ENCODE measurements at places on chromosomes 5 and 9.

DNA sequence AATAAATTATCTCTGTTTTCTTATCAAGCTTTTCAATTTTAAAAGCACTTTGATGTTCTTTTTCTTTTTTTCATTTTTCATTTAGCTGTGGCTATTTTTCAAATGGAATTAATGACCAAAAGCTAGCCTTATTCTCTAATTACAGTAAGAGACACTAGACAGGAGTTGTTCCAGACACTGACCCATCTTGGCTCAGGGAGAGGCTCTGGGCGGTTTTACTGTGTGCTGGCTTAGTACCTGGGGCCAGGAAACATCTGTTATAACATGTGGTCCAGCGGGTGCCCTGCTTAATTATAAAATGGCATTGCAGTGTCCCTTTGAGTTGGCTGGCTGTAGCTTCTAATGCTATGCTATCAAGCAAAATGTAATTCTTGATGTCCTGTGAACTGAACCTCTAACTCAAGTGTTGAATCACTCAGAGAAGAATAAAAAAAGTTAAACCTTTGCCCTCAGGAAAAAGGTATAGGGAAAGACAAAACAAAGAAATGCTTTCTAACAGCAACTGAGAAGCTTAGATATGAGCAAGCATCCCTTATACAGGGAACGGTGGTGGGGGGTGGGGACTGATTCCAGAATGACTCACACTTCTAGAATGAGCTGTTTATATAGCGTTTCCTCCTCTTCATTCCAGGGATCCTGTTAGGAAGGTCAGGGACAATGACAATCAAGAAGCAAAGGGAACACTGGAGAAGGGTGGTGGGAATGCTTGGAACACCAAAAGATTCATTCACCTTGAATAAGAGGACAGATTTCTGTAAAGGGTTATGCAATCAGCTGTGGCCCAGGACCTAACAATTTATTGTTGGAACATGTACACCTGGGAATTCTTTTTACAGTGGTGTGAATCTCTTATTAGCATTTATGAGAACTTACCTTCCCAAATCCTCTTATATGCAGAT is 58.7 kb upstream of the NFIB start:
- no peak for DNase-seq

DNA sequence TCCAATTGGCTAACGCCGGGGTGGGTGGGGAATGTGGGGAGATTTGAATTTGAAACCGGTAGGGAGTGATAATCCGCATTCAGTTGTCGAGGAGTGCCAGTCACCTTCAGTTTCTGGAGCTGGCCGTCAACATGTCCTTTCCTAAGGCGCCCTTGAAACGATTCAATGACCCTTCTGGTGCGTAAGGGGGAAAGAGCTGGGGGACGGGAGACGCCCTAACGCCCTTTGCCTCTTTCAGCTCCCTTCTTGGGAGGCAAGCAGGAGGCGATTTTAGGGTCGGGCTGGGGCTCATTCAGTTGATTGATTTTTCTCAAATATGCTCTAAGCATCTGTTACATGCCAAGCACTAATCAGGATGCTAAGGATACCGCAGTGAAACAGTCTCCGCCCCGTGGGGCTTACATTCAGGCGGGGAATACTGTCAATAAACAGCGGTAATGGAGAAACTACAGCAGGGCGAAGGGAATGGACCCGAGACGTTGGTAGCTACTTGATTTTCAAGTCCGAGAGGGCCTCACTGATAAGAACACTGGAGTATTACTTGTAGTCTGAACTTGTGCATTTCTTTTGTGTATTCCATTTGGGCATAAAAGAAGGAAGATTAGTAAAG is at the start of gene HMMR:
Gene HMMR, plus strand, starts transcription at position 71 of the 610 bp plus-strand sequence. Its CDS starts 61 bp downstream, at position 132.
- DNase-seq: no peak

- DNase-seq: no peak
These were observed 339.7 kb downstream of the NTRK2 start for GRCh38 chr9:85009251-85009650.

- no peak for DNase-seq
These were observed 1.0 kb upstream of the PAX5 start for GRCh38 chr9:37034938-37035647.

DNA sequence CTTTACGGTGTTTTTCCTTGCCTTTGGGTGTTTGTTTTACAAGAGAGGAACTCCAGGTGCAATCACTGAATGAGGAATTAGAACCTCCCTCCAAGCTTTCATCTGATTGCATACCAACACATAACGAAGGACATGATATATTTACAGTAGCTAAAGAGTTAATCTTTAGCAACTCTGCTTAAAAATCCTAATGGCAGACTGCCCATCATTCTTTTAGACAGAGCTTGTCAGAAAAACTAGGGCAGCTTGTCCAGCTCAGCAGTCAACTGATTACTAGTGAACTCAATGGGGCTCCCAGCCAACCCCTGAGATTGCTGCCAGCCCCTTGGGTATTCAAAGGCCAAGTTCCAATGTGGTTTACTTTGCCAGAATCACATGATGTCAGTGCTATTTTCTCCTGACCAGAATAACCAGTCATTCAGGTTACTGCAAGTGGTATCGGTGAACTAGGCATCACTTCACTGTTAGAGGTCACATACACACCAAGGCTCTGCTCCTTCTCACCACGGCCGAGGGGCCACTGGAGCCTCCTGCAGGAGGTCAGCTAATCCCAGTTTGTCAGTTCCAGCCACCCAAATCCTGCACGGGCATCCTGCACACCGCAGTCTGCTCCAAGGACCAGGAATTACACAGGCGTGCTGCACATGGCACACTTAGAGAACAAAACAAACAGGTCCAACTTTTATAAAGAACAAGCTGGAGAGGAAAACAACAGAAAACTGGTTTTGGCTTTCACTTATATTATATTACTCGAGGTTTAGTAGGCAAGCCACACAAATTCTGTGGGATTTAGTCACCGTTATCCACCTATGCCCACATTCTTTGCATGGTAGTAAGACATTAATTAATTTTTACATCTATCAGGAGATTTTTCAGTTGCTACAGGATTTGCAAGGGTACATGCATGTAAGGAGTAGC is 62.5 kb downstream of the NFIB start:
- no peak for DNase-seq

GRCh38 chr5:28743025-28743715 is 1704.8 kb upstream of the CDH9 start:
- no peak for DNase-seq

DNA sequence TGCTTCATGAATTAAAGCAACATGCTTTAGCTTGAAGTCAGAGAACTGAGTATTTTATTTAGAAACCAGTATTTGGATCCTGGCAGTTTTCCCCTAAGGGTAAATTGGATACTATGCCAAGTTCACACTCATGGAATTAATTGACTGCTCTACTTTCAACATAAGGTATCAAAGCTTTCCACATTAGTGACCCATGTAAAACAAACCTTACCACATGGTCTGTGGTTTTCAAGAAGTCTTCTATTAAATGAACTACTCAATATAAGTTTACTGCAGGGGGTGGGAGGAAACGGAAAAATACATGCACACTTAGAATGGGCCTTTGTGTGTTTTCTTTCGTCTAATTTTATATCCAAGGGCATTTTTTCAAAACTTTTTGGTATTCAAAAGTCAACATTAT is 232.0 kb upstream of the FBXL7 start:
- no peak for DNase-seq

DNA sequence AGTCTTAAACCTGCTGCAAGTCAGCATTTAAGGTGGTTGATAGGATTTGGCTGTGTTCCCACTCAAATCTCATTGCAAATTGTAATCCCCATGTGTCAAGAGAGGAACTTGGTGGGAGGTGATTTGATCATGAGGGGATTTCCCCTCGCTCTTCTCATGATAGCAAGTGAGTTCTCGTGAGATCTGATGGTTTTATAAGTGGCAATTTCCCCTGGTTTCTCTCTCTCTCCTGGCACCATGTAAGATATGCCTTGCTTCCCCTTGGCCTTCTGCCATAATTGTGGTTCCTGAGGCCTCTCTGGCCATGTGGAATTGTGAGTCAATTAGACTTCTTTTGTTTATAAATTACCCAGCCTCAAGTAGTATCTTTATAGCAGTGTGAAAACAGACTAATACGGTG is 84.3 kb upstream of the SMC2 start:
- no peak for DNase-seq

- DNase-seq: no peak
These were observed 39.5 kb upstream of the TNFSF15 start for GRCh38 chr9:114845373-114845772.

GRCh38 chr9:105975886-105976645 is 281.7 kb downstream of the TMEM38B start:
- no peak for DNase-seq

DNA sequence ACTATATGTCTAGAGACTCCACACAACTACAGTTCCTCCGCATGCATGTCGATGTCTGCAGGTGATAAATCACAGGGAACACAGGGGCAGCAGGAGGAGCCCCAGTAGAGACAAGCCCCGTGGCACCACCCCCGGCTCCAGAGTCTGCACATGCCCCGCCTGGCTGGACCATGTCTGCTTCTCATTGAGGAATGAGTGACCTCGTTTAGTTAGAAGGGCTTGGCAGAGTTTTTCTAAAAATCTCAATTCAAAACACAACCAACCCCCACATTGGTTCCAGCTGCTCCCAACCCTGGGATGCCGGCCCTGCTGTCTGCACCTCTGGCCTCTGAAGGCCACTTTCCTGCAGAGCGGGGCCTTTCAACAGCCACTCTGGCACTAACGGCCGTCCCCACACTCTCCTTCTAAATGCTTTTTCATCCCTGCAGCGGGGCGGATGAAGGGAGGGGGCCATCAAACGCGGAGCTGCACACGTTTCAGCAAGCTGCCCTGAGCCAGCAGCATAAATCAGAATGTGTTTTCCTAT is 106.3 kb downstream of the ROR2 start:
- no peak for DNase-seq

- DNase-seq: no peak
These were observed 72.7 kb downstream of the EPB41L4B start for GRCh38 chr9:109248133-109248581.

DNA sequence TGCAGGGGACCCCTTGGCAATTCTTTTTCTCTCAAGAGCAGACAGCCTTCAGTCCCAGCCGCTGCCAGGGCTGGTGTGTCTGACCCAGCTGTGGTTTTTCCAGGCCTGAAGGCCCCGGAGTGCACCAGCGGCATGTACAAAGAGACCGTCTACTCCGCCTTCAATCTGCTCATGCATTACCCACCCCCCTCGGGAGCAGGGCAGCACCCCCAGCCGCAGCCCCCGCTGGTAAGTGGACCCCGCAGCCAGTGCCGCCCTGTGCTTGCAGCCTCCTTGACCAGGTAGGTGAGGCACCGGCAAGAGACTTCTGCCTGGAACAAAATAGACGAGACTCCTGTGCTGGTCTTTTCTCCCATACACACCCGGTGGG is 1.3 kb downstream of the TCF7 start:
- no peak for DNase-seq

DNA sequence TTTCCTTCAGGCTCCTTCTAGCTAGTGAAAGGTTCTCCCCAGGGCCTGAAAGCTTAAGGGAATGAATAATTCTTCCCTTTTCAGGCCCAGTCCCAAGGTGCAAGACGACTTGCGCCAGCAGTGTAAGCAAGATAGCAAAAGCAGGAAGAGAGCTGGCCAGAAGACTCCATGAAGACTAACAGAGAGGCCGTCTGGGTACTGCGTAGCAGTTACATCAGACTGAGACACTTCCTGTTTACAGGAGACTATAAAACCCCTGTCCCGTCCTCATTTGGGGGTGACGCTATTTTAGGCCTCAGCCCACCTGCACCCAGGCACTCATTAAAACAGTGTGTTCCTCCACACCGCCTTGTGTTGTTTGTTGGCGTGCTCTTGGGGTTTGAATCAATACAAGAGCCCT is 90.7 kb upstream of the MOCS2 start:
- DNase-seq: no peak

DNA sequence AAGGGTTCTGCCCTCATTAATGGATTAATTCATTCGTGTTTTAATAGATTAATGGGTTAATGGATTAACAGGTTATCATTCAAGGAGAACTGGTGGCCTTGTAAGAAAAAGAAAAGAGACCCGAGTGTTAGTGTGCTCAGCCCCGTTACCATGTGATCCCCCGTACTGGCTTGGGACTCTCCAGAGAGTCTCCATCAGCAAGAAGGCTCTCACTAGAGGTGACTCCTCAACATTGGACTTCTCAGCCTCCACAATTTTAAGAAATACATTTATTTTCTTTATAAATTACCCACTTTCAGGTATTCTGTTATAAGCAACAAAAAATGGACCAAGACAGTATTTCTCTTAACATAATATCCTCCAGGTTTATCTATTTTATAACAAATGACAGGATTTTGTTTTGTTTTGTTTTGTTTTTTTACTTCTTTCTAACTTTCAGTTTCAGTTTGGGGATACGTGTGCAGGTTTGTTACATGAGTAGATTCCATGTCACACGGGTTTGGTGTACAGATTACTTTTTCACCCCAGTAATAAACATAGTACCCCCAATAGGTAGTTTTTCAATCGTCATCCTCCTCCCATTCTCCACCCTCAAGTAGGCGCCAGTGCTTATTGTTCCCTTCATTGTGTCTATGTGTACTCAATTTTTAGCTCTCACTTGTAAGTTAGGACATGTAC is 456.1 kb downstream of the DNAH5 start:
- DNase-seq: no peak

DNA sequence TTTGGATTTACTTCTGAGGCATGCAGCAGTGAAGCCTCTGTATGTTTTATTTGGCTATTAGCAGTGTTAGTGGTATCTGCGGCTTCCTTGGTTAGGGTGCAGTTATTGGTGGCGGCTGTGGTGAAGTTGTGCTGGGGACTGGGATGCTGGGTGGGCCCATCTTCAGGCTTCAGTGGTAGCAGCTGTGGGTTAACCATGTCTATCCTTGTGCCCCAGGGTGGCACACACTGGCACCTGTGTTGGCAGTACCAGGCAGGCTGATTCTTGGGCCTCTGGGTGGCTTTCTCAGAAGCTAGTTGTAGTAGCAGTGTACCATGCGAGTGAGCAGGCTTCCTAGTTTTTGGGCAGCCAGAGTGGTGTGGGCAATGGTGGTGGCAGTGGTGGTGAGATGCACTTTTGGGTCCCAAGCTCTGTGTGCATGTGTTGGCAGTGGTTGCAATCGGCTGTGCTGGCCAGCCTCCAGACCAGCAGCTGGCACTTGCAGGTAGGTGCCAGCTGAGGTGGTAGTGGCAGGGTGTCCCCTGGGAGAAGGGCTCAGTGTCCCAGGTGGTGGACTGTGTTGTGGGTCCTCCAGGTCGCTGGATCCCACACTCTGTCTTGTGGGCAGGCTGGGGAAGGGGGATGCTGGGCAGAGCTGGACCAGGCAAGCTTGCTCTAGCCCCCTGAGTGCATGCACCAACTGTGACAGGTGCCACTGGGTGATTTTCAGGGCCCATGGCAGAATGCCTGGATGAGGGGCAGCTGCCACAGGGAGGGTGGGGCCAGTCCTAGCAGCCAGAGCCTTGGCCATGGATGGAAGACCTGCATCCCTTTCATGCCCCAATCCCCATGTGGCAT is 13.6 kb downstream of the AHRR start:
- DNase-seq: no peak

GRCh38 chr9:33623658-33624586 is 99.9 kb downstream of the ANKRD18B start:
- no peak for DNase-seq

DNA sequence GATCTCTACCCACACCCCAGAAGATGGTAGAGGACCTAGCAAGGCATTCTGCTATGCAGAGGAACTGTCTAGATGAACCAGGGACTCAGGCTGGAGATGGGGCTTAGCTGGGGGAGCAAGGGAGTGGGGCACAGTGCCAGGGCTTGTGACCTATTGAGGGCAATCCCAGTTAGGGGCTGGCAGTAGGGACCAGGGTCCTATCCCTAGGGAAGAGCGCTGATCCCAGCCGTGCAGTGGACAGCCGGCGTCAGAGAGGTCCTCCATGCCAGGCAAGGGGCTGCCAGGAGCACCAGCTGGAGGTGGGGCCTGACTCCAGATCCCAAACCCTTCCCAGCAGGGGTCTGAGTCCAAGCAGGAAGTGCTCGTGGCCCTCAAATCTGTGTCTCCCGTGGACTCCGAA is 52.7 kb upstream of the NEURL1B start:
- DNase-seq: no peak

Measured in esophagus squamous epithelium (tissue), 5 donors.